Right lung (tissue), 10 donors: ENCODE measurements at places on chromosomes 6 and 20.

DNA sequence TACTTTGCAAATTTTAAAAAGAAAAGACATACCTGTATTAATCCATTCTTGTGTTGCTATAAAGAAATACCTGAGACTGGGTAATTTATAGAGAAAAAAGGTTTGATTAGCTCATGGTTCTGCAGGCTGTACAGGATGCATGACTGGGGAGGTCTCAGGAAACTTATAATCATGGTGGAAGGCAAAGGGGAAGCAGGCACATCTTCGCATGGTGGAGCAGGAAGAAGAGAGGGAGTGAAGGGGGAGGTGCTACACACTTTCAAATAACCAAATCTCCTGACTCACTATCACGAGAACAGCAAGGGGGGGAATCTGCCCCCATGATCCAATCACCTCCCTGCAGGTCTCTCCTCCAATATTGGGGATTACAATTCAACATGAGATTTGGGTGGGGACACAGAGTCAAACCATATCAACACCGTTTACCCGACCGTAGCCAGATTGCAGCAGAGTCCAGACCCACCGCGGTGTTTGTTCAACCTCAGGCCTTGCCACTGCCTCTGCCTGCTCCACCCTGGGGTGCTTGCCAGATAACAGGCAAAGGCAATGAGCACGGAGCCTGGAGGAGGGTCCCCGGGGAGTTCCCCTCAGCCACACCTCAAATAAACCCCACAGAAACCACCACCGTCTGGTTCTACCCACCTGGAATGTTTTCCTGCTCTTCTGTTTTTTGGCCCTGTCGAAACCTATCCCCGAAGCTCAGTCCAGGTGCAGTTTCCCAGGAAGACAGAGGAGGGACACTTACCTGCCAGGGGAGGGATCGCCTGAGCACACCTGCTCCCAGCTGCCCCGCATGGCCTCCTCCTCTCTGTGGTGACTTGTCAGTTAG is 142.2 kb upstream of the AFDN start:
- DNase-seq: no peak

DNA sequence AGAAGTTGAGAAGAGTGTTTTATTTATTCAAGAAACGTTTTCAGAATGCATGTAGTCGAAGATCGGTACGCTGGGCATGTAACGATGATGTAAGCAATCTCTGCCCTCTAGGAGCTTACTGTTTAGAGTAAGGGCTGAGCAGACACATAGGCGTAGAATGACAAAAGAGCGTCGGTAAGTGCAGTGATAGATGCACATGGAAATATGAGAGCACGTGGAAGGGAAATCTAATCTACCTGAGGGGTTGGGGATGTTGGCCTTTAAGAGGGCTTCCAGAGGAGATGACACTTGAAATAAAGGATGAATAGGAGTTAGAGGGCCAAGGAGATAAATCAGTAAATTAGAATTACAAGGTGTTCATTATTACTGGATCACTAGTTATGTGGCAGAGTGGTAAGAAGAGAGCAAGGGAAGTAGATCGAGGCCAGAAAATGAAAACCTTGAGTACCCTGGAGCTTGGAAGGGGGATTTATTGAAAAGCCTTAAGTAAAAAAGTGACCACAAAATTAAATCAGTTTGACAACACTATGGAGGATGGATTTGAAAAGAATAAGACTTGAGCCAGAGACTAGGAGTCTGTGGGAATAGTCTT is 782 bp downstream of the TRMT11 start:
- no peak for DNase-seq

DNA sequence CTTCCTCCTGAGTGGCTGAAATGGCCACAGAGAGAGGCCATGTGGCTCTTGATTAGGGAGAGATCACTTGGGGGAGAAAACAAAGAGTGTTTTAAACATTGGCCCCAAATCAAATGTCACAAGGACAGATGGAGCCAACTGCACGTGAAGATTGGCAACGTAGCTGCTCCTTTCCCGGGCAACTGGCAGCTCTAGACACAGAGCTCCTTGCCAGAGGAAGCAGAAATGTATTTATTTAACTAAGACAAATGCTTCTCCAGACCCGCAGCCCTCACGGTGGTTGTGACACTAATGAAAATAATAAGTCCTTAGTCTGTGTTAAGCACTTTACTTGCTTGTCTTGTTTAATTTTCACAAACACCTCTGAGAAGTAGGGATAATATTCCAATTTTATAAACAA is 49.6 kb upstream of the DSN1 start:
- no peak for DNase-seq

- DNase-seq: no peak
Measured at GRCh38 chr6:89410788-89411144, 1.3 kb downstream of the RRAGD start.

DNA sequence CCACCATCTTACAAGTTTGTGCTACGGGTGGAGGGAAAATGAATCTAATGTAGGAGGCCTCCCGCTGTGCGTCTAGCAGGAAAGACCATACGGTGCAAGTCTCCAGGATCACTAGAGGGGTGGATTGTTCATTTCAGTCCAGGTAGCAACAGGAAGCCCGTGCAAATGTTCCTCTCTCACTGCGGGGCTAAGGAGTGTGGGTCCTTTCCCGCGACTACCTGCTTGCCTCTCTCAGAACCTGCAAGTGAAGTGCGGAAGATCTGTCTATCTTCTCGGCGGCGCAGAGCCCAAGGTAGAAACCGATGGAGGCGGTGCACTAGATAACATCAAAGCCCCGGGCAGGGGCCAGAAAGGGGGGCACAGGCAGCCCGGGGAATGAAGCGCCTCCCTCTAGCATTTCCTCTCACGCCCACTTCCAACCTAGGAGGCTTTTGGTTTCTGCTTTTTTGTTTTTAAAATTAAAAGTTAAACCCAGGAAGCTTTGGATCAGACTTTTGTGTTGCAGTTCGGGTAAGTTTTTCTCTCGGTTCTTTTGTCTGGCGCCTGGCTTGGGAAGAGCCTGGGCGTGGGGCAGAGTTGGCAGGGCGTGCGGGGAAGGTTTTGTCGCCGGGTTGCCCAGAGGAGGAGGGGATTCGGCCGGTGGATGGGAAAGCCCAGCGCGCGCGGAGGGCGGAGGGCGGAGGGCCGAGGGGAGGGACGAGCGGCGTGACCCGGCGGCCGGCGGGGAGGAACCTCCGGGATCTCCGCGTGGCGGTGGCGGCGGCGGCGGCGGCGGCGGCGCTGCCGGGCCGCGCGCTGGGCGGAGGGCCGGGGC is 3.5 kb upstream of the HIVEP1 start:
- peak; percentile 82 for DNase-seq

DNA sequence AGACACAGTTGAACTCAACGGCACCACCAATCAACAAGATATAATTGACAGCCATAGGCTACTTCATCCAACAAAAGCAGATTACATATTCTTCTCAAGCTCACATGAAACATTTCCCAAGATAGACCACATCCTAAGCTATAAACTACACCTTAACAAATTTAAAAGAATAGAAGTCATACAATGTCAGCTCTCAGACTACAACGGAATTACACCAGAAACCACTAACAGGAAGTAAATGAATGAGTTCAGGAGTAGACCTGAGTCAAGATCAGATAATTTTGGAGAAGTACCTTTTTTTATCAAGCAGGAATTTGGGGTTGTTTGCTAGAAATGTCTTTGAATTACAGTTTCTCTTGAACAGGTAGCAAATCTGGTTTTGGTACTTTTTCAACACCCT is 237.8 kb downstream of the TBX18 start:
- DNase-seq: no peak

- DNase-seq: no peak
Measured at GRCh38 chr20:10352934-10353824, 80.8 kb downstream of the MKKS start.

DNA sequence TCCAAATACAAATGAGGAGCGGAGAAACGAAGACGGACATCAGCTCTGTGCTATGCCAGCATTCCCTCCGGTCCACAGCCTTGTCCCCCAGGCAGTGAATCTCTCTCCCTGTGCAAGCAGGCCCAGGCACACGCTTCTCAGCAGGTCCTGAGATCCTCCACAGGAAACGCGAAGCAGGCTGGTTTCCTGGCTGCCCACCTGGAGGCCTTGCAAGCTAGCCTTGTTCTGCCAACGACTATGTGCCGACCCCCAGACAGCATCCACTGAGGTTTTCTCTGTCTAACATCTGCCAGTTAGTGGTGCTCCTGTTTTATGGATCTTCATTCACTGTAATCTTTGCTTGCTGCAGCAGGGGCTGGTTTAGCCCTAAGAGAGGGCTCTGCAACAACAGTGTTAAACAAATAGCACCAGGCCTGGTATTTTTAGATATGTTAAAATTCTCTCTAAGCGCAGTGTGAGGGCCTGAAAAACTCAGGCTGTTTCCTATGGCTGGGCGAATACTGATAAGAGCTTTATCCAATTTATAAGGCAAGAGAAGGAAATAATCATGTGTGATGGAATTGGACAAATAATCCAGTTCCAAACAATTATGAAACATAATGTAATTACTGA is 386.0 kb upstream of the ARID1B start:
- no peak for DNase-seq

DNA sequence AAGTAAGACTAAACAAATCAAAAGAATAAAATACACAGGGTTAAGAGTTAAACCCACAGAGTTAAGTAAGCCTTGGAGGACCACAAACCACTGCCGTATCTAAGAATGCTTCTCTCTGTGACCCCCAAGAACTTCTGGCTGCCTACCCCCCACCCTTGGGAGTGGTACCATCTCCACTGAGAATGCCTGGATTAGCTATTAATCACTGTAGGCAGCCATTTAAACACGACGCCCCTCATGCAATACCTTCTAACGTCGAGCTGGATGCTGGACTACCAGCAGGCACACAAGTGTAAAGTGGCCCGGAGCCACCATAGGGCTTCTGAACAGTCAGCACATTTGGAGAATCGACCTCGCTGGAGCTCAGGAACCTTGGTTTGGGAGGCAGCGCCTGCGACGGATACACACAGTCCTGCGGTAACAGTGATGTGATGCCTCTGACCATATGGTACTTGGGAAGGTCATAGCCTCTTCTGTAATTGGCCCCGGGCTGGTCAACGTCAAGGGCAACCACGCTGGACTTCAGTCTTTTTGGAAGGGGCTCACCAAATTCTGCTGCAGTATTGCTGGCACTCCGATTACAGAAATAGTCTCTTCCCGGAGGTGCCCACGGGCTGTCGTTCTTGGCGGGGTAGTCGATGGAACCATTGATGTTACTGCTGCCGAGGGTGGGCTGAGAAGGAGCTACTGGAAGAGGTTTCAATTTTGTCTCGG is 18.0 kb downstream of the ZNF217 start:
- no peak for DNase-seq

DNA sequence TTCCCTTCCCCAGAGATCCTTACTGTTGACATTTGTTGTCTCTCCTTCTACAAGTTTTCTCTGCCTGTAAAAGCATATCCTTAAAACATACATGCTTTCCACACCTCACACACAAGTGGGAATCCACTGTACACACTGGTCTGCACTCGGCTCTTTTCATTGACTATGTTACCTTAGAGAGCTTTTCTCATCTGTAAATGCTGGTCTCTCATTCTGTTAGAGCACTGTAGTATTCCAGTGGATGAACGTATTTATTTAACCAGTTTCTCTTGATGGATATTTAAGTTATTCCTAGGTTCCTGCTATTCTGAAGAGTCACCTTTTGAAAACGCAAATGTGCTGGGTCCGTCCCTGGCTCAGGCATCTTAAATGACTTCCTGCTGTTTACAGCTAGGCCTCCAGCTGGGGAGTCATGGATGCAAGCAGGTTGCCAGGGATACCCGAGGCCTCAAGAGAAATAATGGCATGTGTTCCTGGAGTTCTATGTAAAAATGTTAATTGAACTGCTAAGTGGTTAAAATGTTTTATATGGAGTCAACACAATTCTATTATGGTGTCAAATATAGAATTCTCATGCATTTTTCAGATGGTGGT is 61.1 kb upstream of the TGM3 start:
- DNase-seq: no peak

DNA sequence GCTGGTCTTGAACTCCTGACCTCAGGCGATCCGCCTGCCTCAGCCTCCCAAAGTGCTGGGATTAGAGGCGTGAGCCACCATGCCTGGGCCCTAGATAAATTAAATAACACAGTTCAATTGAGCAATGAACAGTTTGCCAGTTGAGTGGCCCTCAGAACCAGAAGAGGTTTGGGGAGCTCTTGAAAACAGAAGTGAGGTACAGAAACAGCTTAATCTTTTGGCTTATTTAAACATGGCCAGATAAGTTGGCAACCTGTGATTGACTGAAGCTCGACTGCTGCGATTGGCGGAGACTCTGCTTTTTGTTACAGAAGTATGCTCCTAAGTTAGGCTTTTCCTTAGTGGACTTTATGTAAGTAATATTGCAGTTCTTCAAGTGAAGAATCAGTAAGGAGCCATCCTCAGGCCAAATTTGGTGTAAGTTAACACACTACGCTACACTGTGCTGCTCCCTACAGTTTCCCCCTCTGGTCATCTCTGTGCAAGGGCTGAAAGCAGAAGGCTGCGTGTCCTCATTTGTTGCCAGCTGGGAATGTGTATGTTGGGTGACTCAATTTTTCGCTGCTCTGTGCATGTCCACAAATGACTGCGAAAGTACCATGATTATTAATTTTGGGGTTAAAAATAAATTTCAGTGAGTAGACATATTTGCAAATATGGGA is 9.8 kb downstream of the XRN2 start:
- DNase-seq: peak; percentile 21

DNA sequence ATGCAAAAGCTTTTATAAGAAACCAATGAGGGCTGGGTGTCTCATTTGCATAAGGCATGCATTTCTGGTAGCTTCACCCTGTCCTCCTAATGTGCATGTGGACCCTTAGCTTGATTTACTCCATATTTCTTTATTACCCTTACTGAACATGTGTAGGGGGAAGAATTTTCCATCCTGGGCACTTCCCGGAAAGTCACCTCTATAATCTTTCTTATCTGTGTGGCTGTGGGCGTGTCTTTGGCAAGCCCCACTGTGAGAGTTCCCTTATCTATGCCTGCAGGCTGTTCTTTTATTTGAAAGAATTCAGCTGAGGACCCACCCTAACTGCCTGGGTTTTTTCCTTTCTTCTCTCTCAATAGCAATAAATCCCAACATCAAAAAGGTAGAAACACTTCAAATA is 627.8 kb downstream of the DOK5 start:
- DNase-seq: no peak

GRCh38 chr6:131258010-131258652 is 122.9 kb downstream of the AKAP7 start:
- no peak for DNase-seq

DNA sequence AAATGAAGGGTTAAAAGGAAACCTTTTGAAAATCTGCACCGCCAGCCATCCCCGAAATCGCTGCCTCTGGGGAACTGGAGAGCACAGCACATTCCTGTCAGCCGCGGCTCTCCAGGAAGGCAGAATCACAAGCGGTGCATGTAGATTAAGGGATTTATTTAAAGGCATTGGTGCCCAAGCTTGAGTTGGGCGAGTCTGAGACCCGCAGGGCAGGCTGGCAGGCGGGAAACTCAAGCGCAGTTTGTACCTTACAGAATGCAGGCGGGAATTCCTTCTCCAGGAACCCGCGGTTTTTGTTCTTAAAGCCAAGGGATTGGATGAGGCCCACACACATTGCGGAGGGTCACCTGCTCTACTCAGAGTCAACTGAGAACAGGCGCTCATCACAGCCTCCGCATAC is 10.8 kb downstream of the GPR31 start:
- peak; percentile 4 for DNase-seq

DNA sequence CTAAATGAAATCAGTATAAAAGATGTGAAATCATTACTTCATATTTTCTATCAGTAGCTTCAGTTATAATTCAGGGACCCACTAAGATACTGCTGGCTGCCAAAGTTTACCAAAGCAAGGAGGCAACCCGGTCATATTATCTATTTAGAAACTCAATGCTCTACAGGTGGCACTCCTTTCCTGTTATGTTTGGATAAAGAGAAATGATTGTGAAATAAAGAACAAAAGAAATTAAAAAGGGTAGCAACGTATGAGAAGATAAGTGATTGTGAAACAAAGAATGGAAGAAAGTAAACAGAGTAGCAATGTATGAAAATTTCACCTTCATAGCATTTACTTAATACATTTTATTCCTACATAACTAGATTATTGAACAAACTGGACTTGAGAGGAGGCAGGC is 45.2 kb downstream of the RSPH3 start:
- DNase-seq: no peak
